B cell (primary cell): ENCODE measurements at places on chromosomes 5 and 9. TPM values are rescaled to one million over a fixed set of nuclear protein-coding genes. Genes with fewer than 3 reads are reported as not detected.
A peak's percentile ranks its signal among the peaks of the same experiment; 100 is the strongest.

The RASEF gene
- total RNA-seq = not detected in 2 replicates

GRCh38 chr5:142324136-142324870 lies 518 bp downstream of the SPRY4 start:
- no peaks in the 10 kb centered on the region for H3K36me3 ChIP-seq
- H3K4me1 ChIP-seq = peaks cover 30% of the 10 kb centered on the region
- peak overlapping the region; percentile 44 for H3K4me3 ChIP-seq

- peaks cover 12% of the 10 kb centered on the region for H3K36me3 ChIP-seq
- no peak overlapping the region for H3K4me3 ChIP-seq
- H3K27ac ChIP-seq = no peak overlapping the region
- no peak for DNase-seq
- no peaks in the 10 kb centered on the region for H3K4me1 ChIP-seq
These were observed 32.4 kb downstream of the DDX31 start for GRCh38 chr9:132637351-132637750.

- H3K36me3 ChIP-seq = no peaks in the 10 kb centered on the region
- no peak overlapping the region for H3K27ac ChIP-seq
- no peaks in the 10 kb centered on the region for H3K4me1 ChIP-seq
- no peak overlapping the region for H3K4me3 ChIP-seq
- DNase-seq = no peak
These were observed 69.0 kb downstream of the INVS start for GRCh38 chr9:100167915-100168654.

The SCGB3A2 gene
- not detected in 2 replicates for total RNA-seq

DNA sequence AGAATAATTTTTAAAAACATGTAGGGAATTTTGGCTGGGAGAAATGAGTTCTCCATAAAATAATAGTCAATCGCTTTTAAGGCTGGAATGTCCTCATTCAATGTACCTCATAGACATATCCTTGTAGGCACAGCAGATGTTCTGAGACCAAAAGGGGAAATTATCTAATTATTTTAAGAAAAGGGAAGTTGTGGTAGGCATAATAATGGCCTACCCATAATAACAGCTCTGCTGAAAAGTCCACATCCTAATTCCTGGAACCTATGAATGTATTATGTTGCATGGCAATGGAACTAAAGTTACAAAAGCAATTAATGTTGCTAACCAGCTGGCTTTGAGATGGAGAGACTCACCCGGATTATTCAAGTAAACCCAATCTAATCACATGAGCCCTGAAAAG lies 216.1 kb downstream of the TRIM36 start:
- H3K27ac ChIP-seq = no peak overlapping the region
- H3K4me3 ChIP-seq = no peak overlapping the region
- peak; percentile 38 for DNase-seq
- H3K27me3 ChIP-seq = no peaks in the 10 kb centered on the region
- H3K36me3 ChIP-seq = no peaks in the 10 kb centered on the region

- no peaks in the 10 kb centered on the region for H3K4me1 ChIP-seq
- no peaks in the 10 kb centered on the region for H3K36me3 ChIP-seq
- no peak overlapping the region for H3K27ac ChIP-seq
- peaks cover 4% of the 10 kb centered on the region for H3K27me3 ChIP-seq
- H3K4me3 ChIP-seq = no peak overlapping the region
These were observed 16.1 kb upstream of the CERCAM start for GRCh38 chr9:128404560-128404959.
